ENCODE measurements at places on chromosomes 7 and 10.

DNA sequence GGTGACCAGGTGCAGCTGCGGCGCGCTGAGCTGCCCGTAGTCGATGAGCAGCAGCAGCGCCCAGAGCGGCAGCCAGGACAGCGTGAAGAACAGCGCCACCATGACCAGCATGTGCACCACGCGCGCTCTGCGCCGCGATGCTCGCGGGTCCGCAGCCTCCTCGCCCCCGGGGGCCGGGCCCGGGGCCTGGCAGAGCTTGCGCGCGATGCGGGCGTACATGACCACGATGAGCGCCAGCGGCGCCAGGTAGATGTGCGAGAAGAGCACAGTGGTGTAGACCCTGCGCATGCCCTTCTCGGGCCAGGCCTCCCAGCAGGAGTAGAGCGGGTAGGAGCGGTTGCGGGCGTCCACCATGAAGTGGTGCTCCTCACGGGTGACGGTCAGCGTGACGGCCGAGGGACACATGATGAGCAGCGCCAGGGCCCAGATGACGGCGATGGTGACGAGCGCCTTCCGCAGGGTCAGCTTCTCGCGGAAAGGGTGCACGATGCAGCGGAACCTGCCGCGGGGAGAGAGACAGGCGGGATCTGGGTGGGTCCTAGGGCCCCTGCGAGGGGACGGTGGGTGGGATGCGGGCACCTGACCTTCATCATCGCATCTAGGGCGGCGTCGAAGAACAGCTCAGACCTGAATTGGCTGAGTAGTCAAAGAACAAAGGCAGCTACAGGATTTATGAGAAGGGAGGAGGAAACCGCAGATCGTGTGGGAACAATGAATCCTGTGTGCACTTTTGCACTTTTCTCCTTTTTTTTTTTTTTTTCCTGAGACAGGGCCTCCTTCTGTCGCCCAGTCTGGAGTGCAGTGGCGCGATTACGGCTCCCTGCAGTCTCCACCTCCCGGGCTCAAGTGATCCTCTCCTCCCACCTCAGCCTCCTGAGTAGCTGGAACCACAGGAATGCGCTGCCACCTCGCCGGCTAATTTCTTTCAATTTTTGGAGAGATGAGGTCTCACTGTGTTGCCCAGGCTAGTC lies 22.4 kb upstream of the PPA1 start:
- no peak for DNase-seq

- DNase-seq, result no peak
Measured at GRCh38 chr10:13613519-13613918, 26.8 kb downstream of the PRPF18 start.

GRCh38 chr10:71242622-71243009 lies 30.2 kb downstream of the UNC5B start:
- no peak for DNase-seq

DNA sequence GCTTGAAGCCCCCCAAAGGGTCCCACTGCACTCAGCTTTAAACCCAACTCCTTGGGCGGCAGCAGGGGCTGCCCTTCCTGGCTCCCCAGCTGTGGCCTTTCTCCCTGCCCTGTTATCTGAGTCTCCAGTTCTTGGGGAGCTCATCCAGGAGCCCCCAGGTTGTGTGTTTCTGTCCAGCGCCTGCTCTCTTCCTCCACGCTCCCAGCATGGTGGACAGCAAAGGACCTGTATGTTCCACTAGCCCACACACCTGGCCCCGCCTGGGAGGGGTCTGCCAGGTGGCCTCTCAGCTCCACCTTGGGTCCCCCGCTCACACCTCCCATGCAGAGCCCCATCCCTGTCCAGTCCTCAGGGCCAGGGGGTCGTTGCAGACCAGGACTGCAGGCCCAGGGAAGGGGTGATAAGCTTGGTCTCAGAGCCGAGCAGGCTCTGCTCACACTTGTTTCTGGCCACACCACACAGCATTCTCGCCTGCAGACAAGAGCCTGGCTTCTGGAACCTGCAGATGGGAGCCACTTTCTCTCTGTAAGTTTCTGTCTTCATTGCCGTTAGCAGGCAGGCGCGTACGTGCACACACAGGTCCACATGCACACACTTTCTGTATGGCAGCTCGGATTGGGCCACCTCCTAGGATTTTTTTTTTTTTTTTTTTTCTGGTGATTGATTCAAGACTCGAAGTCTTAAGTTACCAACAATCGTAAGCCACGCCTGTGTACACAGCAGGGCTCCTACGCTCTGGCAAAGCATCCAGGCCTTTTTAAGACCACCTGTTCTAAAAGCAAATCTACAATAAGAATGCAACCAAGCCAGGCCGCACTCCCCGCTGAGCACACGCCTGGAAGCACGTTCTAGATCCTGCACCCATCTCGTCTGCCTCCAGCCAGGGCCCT lies 104.6 kb downstream of the CYTH3 start:
- DNase-seq, result no peak

DNA sequence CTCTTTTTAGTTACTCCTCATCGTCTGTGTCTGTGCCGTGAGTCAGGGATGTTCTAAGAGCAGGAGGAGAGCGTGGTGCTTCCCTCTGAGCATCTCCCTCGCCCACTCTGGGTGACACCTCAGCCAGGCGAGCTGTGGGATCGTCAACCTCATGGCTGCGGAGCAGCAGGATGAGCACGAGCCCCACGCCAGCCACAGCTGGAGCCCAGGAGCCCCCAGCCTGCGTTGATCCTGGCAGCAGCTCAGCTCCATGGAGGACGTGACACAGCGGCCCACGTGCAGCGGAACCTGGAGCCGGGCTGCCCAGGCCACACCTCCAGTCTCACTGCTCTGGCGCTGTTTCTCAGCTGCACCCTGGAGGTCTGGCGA lies 512.0 kb downstream of the PTPRN2 start:
- DNase-seq, result no peak

DNA sequence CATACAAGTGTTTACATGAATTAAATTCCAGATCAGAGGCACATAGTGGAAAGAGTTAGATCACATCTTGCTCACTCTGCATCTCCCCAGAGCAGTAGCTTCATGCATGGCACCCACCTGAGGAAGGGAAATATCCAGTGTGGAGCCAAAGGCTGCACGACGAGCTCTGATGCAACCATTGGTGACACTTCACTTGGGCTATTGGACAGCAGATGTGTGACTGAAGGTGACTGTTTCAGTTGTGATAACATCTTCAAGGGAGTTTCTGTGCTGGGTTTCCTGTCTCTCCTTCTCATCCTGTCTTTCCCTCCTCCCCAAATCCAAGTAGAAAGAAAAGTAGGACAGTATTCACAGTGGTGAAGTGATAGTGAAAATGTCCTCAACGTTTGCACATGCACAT lies 115.0 kb downstream of the TAF3 start:
- no peak for DNase-seq

DNA sequence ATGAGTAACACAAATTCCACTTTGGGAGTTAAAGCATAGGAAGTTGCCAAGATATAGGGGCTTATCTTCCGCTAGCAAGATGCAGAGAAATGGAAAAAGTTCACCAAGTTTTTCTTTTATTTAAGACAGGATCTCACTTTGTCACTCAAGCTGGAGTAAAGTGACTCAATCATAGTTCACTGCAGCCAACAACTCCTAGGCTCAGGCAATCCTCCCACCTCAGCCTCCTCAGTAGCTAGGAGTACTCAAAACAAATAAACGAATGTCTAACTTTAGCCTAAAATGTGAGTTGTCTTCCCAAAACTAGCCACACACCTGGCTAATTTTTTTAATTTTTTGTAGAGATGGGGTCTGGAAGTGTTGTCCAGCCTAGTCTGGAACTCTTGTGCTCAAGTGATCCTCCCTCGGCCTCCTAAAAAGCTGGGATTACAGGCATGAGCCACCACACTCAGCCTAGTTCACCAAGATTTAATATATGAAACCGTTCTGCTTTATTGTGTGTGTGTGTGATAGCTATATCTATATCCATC lies 9.9 kb downstream of the VIM start:
- no peak for DNase-seq

- DNase-seq, result no peak
Measured at GRCh38 chr10:104208730-104209129, 23.4 kb downstream of the CFAP43 start.

GRCh38 chr7:77188731-77189437 lies 10.7 kb downstream of the FGL2 start:
- DNase-seq, result no peak

DNA sequence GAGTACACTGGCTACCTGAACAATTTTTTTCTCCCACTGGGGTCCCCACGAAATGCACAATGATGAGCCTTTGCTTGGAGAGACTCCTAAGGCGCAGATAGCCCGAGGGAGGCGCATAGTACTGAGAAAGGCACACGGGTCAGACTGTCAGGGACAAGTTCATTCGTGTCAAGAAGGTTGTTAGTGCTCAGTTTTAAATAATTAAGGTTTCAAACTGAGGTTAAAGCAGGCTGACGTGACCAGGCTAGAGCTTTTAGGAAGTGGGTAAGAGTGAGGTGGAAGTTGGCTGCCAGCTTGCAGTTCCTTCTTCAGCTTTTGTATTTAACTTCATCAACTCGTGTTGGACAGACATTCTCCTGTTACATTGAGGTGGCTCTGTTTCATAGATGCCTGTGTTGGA lies 31.6 kb downstream of the RBM33 start:
- DNase-seq, result no peak

DNA sequence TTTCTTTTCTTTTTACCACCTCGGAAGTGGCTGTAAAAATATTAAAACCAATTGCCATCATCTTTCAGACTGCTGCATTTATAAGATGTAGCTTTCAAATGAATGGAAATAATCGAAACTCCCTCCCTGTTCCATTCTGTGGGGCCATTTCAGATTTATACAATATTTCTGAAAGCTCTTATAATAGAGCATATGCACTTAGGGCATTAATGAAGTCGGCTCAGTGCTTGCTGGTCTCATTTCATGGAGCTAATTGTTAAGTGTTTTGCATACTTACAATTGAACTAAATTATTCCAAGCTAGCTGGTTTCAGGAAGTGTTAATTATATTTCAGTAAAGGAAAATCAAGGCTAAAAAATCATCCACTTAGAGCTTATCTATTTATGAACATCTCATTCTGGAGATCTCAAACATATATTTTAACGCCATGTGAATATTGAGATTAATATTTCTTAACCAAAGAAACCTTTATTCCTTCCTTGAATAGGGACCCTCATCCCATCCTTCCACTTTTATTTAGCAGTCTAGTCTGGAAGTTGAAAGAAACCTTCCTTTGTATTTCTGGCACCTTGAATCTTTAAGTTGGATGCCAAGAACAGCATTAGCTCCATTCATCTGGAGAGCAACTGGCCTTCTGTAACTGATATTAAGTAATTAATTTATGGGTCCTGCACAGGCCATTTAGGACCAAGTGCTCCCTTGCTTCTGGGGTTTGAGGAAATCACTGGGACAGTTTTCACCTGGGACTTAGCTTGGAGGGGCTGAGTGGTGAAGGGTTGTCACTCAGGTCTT lies 45.1 kb downstream of the RPS24 start:
- no peak for DNase-seq

- peak; percentile 69 for DNase-seq
Measured at GRCh38 chr10:99775850-99776249, 6.6 kb upstream of the ABCC2 start.
